ENCODE measurements at places on chromosomes 4 and X. TPM values are rescaled to one million over a fixed set of nuclear protein-coding genes. Genes with fewer than 3 reads are reported as not detected.

DNA sequence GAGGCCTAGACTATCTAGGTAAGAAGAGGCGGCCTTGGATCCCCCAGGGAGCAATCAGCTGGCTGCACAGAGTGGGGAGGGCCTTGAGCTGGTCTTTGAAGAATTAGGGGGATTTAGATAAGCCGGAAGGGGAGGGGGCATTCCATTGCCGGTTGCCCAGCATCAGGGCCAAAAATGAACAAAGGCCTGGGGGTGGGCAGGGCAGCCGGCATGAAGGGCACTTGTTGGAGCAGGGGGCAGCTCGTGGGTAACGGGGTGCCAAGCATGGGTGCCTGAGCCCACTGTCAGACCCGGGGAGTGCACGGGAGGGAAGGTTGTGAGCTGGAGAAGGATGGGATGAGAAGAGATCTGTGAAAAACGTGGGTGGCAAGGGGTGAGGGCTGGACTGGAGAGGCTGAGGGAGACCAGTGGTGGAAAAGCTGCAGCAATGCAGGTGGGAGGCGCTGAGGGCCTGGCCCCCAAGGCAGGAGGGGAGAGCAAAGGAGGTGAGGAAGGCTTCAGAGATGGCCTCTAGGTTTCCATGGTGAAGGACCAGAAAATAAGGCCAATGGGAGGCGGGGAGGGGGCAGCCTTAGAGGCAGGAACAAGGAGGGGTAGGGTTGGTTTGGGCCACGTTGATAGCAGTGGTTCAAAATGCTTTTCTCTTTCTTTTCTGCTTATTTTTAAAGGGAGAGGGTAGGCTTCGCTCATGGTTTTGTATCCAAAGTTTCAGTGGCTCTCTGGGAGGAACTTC, 8.6 kb downstream of the KLF3 start:
- DNase-seq, result no peak

The HTN3 gene
- not detected for total RNA-seq

- no peak for DNase-seq
Measured at GRCh38 chr4:26570596-26570995, 13.3 kb upstream of the TBC1D19 start.

- no peak for DNase-seq
Measured at GRCh38 chrX:107730991-107731766, 44.4 kb downstream of the TSC22D3 start.

DNA sequence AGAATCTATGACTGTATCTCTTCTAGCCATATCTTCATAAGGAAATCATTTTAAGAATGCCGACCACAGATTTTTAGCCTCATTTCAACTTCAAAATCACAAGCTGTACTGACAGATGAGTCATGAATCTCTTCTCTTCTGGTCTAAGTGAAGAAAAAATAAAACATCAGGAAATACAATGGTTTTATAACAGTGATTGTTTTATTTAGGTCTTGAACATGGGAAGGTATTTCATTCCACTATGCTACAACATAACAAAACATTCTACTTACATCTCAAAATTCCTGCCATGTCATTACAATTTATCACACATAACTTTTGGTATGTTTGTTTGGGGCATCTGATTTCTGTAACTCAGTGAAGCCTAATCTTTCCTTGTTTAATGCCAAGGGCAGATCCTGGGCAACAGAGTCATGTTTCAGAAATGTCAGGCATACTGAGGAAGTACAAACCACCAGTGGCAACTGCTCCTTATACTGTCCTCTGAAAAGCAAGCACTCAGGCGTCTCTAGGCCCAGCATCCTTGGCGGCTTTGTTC, 325.0 kb downstream of the PDHA2 start:
- DNase-seq, result no peak

DNA sequence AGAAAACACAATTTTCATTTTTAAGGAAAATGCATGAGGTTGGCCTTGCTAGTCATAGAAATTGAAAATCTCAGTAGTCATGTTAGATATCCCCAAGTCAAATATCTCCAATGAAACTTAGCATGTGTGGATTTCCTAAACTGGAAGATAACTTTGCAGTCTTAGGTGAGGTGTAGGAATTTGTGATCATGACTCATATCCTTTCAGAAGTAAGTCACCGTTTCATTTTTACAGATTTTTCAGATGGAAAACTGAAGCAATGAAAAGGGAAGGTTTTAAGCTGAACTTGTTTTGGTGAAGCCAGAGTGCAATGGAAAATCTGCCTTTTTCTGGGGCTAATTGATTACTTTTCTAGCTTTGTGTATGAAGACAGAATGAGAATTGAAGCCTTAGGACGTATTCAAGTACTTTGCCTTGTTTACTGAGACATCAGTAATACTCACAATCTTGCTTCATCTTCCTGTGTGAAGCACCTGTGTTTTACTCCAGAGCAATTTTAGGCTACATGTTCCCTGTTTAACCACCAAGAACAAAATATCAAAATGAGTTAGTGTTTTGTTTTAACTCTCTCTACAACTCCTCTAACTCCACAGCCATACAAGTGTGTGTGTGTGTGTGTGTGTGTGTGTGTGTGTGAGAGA, 1662.8 kb upstream of the ADGRL3 start:
- DNase-seq, result no peak

DNA sequence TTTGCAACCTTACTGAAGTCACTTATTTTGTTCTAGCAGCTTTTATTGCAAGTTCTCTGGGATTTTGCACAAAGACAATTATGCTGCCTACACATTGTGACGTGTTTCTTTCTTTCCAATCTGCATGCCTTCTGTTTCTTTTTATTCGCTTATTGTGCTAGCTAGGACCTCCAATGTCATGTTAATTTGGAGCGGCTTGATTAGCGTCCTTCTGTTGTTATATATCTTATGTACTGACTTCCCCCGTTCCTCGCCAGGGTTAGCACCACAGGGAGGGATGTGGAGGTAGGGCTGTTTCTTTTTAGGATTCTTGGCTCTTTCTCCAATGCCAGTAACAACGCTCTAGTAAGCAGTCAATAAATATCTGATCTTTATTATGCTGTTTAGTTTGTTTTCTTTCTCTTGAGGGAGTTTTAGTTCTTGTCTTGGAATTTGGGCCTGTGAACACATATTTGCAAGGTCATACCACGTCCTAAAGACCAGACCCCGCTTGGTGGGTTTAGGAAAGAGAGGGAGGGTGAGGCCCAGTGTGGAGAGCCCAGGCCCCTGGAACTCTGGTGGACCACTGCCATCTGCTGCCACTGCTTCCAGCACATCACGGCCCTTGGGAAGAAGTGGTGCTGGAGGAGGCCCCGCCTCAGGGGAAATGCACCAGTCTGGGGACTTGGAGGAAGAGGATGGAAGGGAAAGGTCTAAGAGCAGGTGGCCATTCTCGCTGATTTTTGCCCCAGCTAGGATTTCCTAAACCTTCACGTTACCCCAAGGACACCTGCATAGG, 129.1 kb downstream of the TRIML1 start:
- DNase-seq, result no peak

- peak; percentile 37 for DNase-seq
Measured at GRCh38 chr4:183905593-183906488, 734 bp downstream of the STOX2 start.

The NHS gene
- 1.1 TPM for total RNA-seq

GRCh38 chrX:11266573-11267003, 26.6 kb upstream of the AMELX start:
- no peak for DNase-seq

The DACH2 gene
- total RNA-seq, result not detected

GRCh38 chr4:74014332-74014731, 15.9 kb upstream of the CXCL5 start:
- DNase-seq, result no peak

The STOX2 gene
- total RNA-seq, result 3.3 TPM

The LINC00632 gene
- total RNA-seq, result 0.17 TPM

GRCh38 chr4:53674903-53675302, 83.6 kb upstream of the LNX1 start:
- no peak for DNase-seq

- DNase-seq, result no peak
Measured at GRCh38 chr4:70666369-70666768, at the start of gene JCHAIN. Gene JCHAIN (minus strand): TSS chr4:70666508. CDS start chr4:70666490, 18 bp downstream.

GRCh38 chrX:9983441-9983840, 16.3 kb downstream of the CLDN34 start:
- no peak for DNase-seq

GRCh38 chr4:156336511-156336910, 382.8 kb upstream of the CTSO start:
- peak; percentile 16 for DNase-seq

DNA sequence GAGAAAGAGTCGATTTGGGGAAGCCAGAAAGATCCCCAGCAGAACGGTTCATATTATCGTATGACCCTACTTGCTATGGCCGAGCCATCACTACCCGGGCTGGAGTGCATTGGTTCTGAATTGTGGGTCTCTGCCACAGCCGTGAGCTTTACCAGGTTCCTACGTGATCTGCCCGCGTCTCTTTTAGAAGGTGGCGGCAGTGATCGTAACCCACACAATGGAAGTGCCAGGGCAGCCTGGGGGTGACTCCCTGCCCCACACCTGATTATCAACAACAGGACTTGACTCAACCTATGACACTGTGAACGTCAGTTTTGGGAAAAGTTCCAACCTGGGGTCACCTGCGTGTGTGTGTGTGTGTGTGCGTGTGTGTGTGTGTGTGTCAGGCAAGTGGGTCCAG, 90.8 kb downstream of the SHOX start:
- DNase-seq, result no peak

The MPC1L gene
- not detected for total RNA-seq

GRCh38 chr4:15771216-15772058, 6.7 kb upstream of the CD38 start:
- DNase-seq, result no peak

The TCEAL5 gene
- total RNA-seq, result not detected

DNA sequence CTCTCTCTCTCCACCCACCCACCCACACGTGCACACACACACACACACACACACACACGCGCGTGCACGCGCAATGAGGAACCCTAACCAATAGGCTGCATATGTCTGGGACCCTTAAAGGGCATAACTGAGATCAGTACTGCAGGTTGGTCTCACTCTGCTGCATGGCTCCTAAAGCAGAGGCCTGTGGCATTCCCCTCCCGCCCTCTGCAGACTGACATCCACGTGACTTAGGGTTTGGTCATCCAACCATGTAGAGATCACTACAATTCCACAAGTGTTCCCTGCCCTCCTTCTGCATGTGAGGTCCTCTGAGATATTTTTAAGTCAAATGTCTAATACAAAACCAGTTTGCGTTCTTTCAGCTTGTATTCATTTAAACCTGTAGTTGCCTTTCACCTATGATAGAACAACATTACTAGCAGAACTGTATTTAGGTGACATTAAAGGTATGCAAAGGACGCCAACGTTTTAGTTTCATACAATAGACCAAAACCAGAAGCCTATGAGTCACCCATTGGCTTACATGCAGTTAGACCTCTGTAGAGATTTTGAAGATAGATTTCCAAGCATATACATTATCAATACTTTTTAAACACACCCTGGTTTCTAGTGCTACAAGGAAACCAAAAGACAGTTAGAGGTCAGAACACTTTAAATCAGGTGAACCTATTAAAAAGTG, 10.1 kb downstream of the XAGE5 start:
- no peak for DNase-seq

DNA sequence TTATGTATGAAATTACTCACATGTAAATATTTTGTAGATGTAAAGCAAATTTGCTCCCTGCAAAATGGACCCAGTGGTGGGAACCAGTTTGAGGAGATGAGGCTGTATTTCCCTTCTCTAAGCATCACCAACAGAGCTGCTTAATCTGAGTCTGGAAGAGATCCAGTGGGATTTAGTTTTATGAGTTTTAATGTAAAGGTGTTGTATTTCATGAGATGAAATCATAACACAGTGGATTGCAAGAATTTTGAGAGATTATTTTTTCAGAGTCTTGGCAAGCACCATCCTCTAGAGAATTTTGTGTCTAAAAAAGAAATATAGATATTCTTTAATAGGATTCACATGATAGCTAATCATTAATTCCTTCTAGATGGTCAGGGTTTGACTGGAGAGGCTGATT, 35.6 kb upstream of the SFRP2 start:
- no peak for DNase-seq

The TRIML2 gene
- total RNA-seq, result 0.23 TPM

The CXCR3 gene
- total RNA-seq, result not detected

- DNase-seq, result no peak
Measured at GRCh38 chr4:61666244-61666643, 466.1 kb downstream of the ADGRL3 start.

DNA sequence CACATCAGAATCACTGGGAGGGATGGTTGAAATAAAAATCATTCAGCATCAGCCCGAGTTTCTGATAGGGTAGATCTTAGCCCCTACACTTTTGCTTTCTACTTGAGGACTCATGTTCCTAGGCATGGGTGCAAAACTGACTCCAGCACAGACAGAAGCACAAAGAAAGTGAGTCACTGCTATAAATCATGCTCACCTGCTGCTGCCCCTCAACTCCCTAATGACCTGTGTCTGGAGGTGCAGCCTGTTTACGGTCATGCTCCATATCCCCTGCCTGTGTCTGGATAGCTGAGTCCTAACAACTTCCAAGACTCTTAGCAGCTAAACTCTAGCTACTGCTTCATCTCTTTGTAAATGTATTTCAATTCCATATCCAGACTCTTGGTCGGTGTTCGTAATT, 57.8 kb downstream of the ADGRA3 start:
- peak; percentile 4 for DNase-seq

- no peak for DNase-seq
Measured at GRCh38 chr4:38987491-38987890, 44.7 kb downstream of the TMEM156 start.

DNA sequence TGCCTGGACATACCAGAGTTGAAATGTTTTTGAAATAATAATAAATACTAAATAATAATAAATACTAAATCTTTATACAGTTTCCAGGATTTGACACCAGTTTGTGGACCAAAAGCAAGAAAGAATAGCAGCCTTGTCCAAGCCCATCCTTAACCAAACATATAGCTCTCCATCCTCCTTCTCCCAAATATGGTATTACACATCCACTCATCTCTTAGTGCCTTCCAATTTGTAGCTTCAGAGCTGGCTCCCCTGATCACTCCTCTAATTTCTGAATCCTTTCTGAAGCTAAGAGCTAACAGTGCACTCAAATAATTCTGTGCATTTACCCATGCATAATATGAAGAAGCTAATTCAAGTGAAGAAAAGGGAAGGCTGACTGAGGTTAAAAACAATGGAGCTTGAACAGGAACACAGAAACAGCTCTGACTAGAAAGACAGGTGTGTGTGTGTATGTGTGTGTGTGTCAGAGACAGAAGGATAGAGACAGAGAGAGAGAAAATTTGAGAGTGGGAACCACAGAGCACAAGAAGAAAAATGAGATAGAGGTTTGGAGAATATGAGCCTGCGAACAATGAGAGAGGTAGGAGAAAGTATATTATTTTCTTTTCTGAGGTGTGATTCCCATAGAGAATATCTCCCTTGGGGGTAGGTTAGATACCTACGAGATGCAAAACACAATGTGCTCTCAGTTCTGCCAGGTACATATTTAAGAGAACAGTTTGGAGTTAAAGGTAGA, 123.5 kb downstream of the CAMK2D start:
- DNase-seq, result no peak
